ENCODE measurements at places on chromosomes 2 and 18.

- DNase-seq = no peak
Observed at GRCh38 chr2:56185582-56186046, 1.8 kb downstream of the CCDC85A start.

DNA sequence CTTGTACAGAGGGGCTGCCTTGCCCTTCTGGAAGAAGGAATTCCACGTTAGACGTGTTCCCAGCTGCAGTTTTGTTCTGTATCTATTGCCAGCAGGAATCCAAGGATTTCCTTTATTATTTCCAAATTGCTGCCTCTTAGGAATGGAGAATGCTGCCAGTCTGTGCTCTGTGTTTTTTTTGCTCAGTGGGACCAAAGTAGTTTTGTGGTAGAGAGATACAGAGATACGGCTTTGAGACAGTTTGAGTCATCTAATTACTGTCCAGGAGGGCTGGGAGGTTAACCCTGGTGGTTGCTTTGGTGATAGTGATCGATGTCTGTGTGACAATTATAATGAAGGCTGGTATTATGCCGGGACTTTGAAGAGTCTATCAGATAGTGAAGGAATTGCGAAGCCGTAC is 26.3 kb downstream of the ASAP2 start:
- DNase-seq = no peak

DNA sequence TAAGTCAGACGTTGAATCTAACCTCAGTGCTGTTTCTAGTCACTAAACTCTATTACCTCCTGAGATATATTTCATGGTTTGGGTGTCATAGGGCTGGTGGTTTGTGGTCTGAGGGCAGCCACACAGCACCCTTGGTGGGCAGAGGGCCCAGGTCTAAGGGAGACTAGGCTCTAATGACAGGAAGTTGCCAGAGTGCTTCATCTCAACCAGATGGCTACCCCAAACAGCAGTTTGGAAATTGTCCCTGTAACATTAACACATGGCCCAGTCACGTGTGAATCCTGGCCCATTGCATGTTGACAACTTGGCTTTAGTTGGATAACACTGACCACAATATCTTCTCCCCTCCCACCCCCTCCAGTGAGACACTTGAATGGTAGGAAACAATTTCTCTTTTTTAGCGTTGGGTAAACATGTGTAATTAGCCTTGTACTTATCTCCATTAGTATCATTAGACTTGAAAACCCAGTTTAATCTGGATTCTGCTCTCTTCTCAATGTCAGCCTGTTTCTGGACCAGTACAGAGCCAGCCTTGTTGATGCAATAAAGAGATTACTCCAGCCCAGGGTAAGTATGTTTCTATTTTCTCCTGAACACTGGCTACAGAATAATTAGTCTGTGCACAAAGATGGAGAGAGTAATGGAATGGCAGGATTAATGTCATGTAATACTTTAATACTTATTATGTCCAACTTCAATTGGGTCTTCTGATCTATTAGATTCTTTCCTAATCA is 187.8 kb upstream of the SIX3 start:
- DNase-seq = no peak

- DNase-seq = no peak
Observed at GRCh38 chr18:79553696-79554095, 125.9 kb upstream of the CTDP1 start.

GRCh38 chr2:21999522-21999921 is 875.8 kb downstream of the TDRD15 start:
- DNase-seq = no peak

- no peak for DNase-seq
Observed at GRCh38 chr2:86305195-86305914, 32.1 kb downstream of the REEP1 start.

GRCh38 chr2:137947032-137947727 is 17.1 kb upstream of the HNMT start:
- no peak for DNase-seq

GRCh38 chr2:102235491-102235890 is 48.7 kb downstream of the IL1RL2 start:
- DNase-seq = no peak

DNA sequence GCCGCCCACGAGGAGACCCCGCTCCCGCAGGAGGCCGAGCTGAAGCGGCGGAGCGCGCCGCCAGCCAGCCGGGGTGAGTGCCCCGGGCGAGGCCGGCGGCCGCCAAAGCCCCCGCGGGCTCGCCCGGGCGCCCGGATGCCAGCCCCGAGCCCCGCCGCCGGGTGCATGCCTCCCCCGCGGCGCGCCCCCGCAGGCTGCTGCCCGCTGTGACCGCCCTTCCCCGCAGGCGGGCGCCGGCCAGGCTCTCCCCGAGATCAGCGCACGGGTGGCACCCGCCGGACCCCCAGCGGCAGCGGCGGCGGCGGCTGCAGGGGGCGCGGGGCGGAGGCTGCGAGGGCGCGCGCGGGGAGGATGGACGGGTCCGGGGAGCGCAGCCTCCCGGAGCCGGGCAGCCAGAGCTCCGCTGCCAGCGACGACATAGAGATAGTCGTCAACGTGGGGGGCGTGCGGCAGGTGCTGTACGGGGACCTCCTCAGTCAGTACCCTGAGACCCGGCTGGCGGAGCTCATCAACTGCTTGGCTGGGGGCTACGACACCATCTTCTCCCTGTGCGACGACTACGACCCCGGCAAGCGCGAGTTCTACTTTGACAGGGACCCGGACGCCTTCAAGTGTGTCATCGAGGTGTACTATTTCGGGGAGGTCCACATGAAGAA is 470 bp downstream of the KCNF1 start:
- DNase-seq = no peak

- no peak for DNase-seq
Observed at GRCh38 chr18:37532917-37533316, 32.7 kb downstream of the CELF4 start.

DNA sequence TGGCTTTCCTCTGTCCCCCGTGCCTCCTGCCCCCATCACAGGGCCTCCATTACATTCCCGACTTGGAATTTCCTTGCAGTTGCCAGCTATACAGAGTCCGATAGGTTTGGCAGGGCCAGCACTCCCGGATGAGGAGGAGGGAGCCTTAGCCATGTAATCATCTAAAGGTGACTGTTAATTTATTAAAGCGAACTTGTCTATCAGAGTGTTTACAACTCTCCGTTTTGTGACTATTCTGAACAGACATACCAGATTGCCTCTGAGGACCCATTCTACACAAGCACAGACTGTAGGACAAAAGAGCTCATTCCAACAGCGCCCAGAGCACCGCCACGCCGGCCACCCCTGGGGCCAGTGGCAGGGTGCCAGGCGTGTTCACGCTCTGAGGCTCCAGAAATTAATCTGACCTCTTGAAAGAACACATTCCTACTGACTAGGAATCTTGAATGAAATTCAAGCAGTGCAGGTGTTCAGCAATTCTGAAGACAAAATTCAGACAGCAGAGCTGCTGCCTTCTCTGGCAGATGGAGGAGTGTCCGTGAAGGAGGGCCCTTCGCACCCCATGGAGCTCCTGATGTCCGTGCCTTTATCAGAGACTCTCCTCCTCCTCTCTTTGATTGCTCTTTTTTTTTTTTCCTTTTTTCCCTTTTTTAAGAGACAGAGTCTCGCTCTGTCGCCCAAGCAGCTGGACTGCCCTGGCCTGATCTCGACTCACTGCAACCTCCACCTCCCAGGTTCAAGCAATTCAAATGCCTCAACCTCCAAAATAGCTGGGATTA is 58.1 kb upstream of the RALBP1 start:
- no peak for DNase-seq

All from stimulated activated CD4-positive, alpha-beta T cell treated with anti-CD3 and anti-CD28 coated beads, TNF-alpha, amount 100 ng/mL, for 1 hour (primary cell).